Hematopoietic multipotent progenitor cell (in vitro differentiated cells): ENCODE measurements at places on chromosomes 12 and 14. TPM values are rescaled to one million over a fixed set of nuclear protein-coding genes. Genes with fewer than 3 reads are reported as not detected.

DNA sequence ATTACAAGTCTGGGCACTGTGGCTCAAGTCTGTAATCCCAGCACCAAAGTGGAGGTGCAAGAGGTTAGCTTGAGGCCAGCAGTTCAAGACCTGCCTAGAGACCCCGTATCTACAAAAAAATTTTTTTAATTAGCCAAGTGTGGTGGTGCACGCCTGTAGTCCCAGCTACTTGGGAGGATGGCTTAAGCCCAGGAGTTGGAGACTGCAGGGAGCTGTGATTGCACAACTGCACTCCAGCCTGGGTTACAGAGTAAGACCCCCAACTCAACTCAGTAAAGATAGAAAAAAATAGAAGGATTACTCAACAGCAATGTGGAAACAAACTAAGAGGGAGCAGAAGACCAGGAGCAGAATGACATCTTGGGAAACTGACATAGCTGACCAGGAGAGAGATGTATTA is 13.3 kb downstream of the SBNO1 start:
- no peak for DNase-seq

GRCh38 chr12:52087961-52088820 is 8.7 kb downstream of the SMIM41 start:
- DNase-seq = no peak

IL22 gene
- total RNA-seq = not detected

TSPAN8 gene
- total RNA-seq = not detected

DNA sequence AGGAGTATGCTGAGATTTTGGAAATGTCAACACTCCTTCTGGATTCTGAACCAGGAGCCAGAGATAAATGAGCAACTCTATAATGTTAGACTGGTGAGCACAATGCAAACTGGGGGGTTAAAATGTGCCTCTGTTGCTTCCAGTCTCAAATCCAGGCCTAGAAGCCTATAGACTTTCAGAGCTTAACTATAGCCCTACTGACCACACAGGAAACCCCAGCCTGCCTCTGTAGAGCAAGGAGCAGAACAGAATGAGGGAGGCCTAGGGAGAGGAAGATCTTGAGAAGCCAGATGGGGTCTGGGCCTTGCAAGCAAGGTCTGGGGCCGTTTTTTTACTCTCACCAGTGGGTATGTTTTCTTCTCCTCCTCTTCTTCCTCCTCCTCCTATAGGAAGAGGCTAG is 225.4 kb upstream of the KITLG start:
- no peak for DNase-seq

- DNase-seq = no peak
These were observed 10.4 kb downstream of the LTBR start for GRCh38 chr12:6394398-6394797.

TMEM121 gene
- 46.3 TPM for total RNA-seq

CDKN1B gene
- 123 TPM for total RNA-seq

DNA sequence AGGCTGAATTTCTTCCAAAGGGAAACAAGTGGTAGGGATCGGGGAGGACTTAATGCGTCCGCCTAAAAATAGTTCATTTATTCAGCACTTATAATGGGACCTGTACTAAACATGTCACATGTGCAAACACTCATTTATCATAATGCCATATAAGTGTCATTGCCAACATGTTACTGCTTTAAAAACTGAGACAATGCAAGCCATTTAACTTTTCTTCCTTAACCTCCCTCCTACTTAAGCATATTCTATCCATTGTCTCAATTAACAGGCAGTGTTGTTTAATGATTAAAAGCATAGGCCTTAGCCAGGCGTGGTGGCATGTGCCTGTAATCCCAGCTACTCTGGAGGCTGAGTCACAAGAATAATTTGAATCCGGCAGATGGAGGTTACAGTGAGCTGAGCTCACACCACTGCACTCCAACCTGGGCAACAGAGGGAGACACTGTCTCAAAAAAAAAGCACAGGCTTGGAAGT is 13.5 kb upstream of the SCFD1 start:
- DNase-seq = no peak

AQP2 gene
- total RNA-seq = under 0.01 TPM

INHBC gene
- total RNA-seq = 0.27 TPM

DNA sequence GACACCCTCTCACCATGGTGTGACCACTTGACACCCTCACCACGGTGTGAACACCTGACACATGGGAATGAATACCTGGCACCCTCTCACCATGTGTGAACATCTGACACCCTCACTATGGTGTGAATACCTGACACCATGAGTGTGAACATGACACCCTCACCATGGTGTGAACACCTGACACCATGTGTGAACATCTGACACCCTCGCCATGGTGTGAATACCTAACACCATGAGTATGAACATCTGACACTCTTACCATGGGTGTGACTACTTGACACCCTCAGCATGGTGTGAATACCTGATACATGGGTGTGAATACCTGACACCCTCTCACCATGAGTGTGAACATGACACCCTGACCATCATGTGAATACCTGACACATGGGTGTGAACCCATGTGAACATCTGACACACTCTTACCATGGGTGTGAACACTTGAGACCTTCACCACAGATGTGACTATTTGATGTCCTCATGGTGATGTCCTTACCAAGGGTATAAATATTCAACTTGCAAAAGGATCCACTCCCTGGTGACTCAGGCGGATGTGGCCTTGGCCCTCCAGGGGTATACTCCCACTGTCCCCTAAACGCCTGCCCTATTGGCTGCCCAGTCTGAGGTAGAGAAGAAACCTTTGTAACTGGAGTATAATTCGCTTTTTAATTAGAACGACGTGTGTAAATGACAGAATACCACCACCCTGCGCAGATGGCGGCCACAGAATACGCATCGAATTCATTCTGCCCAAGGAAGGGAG is 29.1 kb downstream of the RFLNA start:
- no peak for DNase-seq

DNA sequence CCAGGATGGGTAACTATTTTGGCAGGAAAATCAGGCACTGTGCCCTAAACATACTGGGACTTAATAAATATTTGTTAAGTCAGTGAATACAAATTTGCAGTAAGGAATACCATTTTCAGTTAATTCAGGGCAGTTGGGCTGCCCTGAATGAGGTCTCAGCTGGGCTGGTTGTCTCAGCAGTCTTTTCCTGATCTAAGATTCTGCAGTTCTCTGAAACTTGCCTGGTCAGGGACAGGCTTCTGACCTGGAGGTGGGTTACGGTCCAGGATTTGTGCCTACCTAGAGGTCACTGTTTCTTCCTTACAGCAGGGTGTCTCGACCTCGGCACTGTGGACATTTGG is 160.6 kb downstream of the KTN1 start:
- DNase-seq = no peak

DNA sequence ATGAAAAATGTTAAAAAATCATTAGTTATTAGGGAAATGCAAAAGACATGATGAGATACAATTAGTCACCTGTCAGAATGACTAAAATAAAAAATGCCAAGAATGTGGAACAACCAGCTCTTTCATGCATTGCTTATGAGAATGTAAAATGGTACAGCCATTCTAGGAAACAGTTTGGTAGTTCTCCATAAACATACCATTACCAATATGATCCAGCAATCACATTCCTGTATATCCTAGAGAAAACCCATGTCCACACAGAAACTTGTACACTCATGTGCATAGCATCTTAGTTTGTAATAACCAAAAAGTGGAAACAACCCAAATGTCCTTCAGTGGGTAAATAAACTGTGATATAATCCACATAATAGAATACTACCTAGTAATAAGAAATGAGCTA is 245.7 kb downstream of the FUT8 start:
- DNase-seq = no peak

- no peak for DNase-seq
These were observed 4.7 kb upstream of the CDH24 start for GRCh38 chr14:23062002-23062401.

DNA sequence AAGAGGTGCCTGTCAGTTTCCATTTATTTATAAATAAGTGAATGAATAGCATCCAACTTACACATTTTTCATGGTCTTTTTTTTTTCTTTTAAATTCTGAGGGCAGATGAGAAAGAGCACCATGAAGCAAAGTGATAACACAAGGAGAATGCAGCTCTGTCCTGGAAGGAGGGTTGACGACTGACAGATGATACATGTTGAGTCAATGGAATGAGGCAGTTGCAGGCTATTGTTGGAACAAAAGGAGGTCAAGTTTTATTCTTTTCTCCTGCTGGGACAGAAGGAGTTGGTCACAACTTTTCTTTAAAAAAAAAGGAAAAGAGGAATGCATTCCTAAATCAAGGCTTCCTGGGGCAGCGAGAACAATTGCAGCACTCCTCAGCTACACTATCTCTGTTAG is 119.9 kb upstream of the PLEKHG7 start:
- DNase-seq = no peak

- DNase-seq = no peak
These were observed 191.1 kb upstream of the PRICKLE1 start for GRCh38 chr12:42780671-42781070.

DNA sequence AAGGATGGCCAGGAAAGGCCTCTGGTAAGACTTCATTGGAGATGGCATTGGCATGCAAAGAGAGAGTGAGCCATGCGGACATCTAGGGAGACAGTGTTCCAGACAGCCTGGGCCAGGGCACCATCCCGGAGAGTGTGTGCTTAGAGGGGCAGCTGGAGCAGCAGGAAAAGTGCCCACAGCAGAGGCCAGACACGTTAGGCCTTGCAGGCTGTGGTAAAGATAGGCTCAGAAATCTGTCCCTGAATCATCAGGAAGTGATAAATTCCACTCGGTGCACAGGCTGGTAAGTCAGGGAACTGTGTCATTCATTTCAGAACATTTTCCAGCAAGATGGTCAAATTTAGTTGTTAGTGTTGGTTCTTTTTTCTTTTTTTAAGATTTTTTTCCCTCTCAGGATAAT is 8.8 kb downstream of the GALNT16 start:
- no peak for DNase-seq

CCDC198 gene
- not detected for total RNA-seq

GRCh38 chr12:77855548-77855947 is 24.9 kb downstream of the NAV3 start:
- no peak for DNase-seq

DNA sequence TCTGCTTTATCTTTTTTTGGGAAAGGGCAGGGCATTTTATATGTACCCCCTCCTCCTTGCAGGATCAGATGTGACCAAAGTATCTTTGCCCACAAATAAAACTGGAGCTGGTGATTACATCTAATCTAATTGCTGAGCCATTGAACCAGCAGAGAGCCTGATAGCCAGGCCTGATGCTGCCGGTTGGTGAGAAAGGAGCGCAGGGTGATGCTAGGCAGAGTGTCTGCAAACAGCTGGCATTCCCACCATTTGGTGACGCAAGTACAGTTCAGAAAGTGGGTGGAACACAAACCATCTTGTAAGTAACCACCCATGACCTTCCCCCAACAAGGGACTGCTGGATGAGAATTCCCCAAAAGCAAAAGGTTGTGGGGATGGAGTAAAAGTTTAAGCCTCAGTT is 12.7 kb downstream of the DPPA3 start:
- no peak for DNase-seq

DNA sequence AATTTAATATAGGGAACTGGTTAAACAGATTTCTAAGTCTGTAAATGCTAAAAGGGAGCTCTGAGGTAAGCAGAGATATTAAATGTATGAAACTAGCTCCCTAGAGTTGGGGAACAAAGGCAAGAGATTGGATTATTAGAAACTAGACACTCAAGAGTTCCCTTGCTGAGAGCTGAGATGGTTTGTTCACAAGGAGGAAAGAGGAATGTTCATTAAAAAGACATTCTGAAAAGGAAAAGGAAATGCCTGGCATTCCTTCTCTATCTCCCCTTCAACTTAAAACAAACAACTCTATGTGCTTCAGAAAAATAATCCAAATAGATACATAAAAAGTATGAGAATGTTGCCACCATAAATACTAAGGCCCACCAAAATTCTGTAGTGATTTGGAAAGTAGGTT is 73.7 kb downstream of the GALNT4 start:
- no peak for DNase-seq

DNA sequence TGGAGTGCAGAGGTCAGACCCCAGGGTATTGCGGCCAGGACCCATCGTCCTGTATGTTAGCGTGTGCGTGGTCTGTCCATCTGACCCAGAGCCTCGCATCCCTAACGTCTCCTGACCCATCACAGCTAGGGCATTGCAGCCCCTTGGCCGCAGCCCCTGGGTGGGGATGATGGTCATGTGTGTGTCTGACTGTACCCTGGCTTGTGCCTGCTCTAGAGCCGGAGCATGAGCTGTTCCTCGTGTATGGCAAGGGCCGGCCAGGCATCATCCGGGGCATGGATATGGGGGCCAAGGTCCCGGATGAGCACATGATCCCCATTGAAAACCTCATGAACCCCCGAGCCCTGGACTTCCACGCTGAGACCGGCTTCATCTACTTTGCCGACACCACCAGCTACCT is 10.8 kb upstream of the LRP1-AS start:
- no peak for DNase-seq

GRCh38 chr14:96094211-96094610 is 55.0 kb downstream of the C14orf132 start:
- DNase-seq = no peak

- DNase-seq = no peak
These were observed 34.2 kb downstream of the ZCRB1 start for GRCh38 chr12:42291680-42292079.

DNA sequence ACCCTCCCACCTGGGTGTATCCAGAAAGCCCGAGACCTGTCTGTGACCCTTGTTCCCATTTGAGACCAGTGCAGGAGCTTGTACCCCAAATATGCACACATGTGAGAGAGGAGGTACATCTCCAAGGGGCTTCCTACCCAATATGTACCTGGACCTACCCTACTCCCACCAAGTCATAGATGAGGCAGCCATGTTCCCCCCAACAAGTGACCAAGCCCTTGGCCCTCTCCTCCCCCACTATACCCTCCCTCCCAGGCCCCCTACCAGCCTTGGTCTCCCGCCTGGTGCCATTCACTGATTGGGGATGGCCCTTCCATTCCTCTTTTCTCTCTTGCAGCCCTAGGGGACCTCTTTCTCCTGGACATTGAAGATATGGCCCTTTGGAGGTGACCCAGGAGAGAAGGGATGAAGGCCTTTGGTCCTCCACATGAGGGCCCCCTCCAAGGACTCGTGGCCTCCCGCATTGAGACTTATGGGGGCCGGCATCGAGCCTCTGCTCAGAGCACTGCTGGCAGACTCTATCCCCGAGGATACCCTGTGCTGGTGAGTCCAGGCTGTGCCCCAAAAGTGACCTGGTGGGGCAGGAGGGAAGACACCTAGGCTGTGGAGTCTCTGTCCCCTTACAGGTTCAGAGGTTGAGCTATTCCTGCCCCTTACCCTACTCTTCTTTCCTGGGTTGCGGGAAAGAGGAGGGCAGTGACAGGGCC is 1.5 kb downstream of the PLEKHG6 start:
- no peak for DNase-seq

DNA sequence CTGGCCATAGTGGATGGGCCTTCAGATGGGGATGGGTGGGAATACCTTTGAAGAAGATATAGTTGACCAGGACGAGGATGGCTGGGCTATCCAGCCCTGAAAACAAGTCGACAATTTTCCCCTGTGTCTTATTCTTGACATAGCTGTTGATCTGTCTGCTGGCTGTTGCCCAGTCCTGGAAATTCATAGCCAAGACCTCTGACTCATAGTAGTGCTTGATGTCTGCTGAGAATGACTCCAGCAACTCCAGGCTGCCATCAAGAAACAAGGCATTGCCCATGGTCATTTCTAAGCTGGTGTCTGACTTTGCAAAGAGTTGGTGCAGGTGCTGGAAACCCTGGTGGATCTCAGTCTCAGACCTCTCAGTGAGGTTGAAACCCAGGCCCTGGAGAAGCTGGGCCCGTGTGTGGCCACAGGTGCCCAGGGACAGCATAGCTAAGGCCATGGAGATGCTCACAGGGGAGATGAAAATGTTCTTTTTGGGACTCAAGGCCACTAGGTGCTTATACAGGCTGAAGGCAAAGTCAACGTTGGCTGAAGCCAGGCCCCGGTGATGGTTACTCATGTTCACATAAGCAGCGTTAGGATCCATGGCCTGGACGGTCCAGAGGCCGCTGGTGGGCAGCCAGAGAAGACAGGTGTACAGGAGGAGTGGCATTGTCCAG is 9.0 kb downstream of the SERPINA6 start:
- DNase-seq = no peak
